ENCODE measurements at places on chromosomes 5 and 9. TPM values are rescaled to one million over a fixed set of nuclear protein-coding genes. Genes with fewer than 3 reads are reported as not detected.

- no peak for DNase-seq
Observed at GRCh38 chr5:147223343-147223742, 11.5 kb upstream of the STK32A start.

DNA sequence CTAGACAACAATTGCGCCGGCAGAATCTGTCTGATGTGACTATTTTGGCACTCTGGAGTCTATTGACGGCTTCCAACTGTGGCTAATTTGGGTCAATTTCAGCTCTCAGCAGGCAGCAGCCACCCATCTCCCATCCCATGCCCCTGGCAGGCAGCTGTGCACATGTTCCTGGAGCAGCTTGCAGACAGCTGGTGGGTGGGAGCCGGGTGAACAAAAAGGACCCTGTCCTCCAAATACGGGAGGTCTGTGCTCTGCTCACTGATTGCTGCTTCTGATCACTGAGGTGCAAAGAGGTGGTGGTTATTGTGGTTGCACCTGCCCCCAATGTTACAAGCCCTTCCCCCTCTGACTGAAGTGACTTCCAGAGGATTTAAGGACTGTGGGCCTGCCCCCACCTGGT, 45.0 kb upstream of the N4BP3 start:
- no peak for DNase-seq

DNA sequence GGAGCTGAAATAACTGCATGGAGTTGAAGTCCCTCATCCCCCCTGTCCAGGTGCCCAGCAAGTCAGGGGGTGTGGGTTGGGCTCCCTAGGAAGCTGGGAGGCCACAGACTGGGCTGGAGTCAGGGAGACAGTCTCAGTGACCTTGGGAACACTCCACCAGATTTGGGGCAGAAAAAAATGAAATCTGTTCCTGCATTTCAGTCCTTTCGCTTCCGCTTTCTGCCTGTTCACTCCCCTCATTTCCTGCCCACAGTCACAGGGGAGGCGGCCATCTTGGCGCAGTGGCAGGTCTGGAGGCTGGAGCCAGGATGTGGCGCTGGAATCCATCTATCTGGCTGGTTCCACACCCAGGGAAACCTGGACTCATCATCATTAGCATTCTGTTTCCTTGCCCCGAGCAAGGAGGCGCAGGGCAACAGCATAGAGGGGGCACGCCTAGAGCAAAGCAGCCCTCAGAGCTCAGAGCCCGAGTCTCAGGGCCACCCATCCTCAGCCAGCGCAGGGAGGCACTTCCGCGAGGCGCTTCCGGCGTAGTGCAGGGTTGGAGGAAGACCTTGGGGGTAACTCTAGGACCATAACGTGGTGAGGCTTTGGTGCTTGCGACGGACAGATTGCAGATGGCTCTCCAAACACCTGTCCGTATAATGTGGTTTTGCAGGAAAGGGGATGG, 86.2 kb upstream of the HSPA9 start:
- DNase-seq, result no peak

GRCh38 chr5:76908166-76908565, 44.7 kb upstream of the CRHBP start:
- DNase-seq, result no peak

- DNase-seq, result no peak
Observed at GRCh38 chr5:148910216-148910615, 83.8 kb downstream of the ADRB2 start.

- no peak for DNase-seq
Observed at GRCh38 chr5:137734331-137734730, 1.6 kb downstream of the KLHL3 start.

DNA sequence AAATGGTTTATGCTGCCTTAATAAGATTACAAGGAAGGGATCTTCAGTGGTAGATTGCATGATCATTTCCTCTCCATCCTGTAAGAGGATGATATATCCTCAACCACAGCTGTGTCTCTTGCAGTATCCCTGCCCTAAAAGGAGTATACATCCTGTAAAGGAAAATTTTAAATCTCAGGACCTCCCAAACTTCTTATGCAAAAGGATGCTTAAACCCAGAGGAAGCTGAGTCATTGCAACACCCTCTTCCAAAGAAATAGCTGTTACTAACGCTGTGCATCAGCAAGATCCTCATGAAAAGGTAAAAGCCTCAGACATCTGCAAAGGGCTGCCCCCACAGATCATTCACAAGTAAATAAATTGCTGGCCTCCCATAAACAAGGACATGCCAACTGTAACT, 599.0 kb downstream of the PRELID2 start:
- DNase-seq, result no peak

DNA sequence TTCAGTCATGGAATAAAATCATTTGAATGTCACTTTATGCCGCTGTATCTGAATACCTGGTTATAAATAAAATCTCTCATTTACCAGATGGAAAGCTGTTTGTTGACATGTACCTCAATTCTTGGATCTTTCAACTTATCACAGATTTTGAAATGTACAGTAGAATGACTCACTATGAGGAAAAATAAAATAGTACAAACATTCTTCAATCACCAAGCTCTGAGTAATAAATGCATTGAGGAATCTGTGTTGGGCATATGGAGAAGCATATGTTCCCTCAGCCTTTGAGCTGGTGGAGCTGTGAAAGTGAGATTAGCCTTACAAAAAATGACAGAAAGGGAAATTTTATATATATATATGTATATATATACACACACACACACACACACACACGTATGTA, 175.4 kb downstream of the KIAA0825 start:
- no peak for DNase-seq

DNA sequence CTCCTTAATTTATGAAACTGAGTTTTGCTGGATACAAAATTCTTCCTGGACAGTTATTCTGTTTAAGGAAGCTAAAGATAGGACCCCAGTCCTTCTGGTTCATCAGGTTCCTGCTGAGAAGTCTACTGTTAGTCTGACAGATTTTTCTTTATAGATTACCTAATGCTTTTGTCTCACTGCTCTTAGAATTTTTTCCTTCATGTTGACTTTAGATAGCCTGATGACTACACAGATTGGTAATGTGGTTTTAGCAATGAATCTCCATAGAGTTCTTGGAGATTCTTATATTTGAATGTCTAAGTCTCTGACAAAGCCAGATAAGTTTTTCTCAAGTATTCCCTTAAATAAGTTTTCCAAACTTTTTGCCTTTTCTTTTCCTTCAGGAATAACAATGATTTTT, 419.7 kb downstream of the CDH10 start:
- DNase-seq, result no peak

DNA sequence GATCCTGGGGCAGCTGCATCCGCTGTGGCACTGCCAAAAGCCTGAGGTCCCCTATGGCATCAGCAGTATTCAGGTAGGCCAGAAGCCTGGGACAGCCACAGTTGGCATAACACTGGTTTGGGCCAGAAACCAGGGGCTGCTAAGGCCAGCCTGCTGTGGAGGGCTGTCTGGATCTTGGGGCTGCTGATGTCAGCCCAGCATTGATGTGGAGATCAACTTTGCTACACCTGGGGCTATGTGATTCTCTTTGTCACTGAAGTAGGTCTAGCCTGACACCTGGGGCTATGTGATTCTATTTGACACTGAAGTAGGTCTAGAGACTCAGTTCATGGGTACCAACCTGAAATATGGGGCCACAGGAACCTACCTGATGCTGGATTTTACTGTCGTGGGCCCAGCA, 411.5 kb downstream of the RASEF start:
- DNase-seq, result no peak

DNA sequence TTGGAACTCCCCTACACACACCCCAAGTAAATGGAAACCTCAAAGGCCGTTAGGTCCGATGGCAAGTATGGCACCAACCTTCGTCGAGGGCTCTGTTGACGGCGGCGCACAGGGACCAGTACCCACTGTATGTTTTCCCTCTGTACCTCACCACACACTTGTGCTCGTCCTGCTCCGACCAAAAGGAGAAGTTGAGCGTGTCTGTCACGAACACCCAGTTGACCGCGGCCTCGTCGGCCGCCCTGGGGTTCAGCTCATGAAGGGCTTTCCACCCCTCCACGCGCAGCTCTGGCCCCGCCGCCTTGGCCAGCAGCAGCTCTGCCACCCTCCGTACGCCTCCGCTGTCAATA, 24.0 kb downstream of the HNRNPK start:
- DNase-seq, result no peak

- no peak for DNase-seq
Observed at GRCh38 chr9:95132366-95133324, 184.9 kb downstream of the FANCC start.

DNA sequence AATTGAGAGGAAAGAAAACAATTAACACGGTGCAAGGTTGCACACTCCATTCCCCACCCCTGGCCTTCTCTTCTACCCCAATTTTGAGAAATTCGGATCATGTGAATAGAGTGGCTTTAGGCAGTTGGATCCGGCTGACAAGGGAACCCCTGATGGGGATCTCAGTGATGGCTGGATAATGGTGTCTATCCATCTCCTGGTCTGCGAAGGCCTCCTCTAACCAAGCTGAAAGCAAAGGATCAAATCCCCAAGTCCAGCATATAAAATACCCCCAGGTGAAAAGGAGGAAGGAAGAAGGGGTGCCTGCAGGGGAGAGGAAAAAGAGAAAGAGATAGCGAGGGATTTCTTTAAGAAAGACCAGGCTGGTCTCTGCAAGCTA, 16.0 kb downstream of the NR2F1 start:
- DNase-seq, result no peak

- no peak for DNase-seq
Observed at GRCh38 chr5:8316608-8317280, 447.8 kb downstream of the MTRR start.

DNA sequence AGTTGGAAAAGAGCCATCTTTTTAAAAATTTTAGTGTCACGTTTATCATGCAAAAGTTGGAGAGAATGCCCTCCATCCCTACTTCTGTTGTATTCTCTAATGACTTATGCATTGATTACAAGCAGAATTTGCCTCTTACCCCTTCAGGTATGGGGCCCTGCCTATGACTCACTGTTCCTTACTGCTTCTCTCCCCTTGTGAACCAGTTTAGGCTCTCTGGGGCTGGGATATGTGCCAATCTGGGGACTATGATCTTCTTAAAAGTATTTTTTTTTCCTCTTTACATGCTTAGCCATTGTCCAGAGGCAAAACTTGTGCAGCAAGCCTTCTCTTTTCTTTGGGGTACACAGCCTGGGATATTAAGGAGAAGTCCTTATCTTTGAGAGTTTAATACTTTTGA, 37.4 kb downstream of the CAMK4 start:
- no peak for DNase-seq

DNA sequence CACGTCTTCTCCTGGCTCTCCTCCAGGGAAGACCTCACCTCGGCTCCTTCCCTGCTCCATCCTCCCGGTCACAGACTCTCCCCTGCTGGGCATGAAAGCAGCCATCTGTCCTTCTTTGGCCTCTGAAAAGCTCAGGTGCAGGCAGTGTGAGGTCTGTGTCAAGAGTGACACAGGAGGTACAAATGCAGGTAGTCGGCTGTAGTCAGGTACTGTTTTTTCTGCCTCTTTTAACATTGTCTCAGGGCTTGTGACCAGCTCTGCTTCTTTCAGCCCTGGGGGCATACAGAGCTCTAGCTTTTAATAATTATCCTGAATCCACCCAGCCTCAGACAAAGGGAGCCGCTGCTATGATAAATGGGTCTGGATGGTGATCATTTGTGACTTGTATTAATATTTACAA, 46.4 kb downstream of the C5orf15 start:
- DNase-seq, result no peak

- no peak for DNase-seq
Observed at GRCh38 chr5:181189363-181189961, 15.5 kb downstream of the TRIM7 start.

GRCh38 chr5:56056875-56057274, 62.1 kb upstream of the IL6ST start:
- no peak for DNase-seq

GRCh38 chr9:97900738-97901565, 21.3 kb downstream of the TRMO start:
- DNase-seq, result no peak

GRCh38 chr9:78775696-78776295, 478.9 kb downstream of the PSAT1 start:
- DNase-seq, result no peak

DNA sequence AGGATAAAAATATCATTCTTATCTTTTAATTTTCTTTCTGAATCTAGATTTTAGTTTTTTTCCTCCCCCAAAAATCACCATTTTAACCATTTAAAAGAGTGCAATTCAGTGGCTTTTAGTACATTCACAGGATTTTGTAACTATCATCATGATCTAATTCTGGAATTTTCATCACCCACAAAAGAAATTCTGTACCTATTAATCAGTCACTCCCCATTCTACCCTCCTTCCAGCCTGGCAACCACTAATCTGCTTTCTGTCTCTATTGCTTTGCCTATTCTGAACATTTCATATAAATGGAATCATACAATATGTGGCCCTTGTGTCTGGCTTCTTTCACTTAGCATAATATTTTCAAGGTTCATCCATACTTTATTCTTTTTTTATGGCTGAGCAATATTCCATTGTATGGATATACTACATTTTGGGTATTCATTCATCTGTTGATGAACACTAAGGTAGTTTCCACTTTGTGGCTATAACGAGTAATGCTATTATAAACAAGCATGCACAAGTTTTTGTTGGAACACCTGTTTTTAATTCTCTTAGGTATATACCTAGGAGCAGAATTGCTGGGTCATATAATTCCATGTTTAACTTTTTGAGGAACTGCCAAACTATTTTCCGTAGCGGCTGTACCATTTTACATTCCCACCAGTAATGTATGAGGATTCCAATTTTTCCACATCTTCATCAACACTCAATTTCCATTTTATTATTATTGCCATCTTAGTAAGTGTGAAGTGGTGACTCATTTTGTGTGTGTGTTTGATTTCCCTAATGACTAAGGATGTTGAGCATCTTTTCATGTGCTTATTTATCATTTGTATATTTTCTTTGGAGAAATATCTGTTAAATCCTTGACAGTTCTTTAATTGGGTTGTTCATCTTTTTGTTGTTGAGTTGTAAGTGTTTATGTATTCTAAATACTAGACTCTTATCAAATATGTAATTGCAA, 340.3 kb downstream of the CWC27 start:
- DNase-seq, result no peak

DNA sequence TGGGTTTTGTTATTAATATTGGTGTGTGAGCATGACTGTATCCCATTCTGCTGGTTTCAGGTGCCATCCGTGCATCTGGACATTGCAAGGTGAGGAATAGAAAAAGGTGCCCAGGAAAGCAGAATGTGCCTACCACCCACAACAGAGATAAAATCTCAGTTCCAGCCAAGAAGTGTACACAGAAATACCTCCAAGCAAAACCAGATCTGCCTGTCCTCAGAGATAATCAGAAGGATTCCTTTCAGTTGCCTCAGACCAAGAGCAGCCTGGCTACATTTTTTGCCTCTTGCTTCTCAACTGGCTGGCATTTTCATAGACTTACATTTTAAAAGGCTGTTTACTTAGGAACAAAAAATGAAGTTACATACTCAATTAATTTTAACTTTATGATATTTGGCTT, 12.1 kb upstream of the ABLIM3 start:
- no peak for DNase-seq

PCSK5 gene
- 23.2 TPM for total RNA-seq

LCN1 gene
- not detected for total RNA-seq

AJM1 gene
- 0.51 TPM for total RNA-seq

RFX3 gene
- 1.6 TPM for total RNA-seq

NFIB gene
- 2.4 TPM for total RNA-seq

SLC36A2 gene
- not detected for total RNA-seq

CA9 gene
- total RNA-seq, result not detected

ALDOB gene
- total RNA-seq, result not detected

CTSV gene
- total RNA-seq, result 9.6 TPM

SPINK4 gene
- total RNA-seq, result not detected

EIF4EBP3 gene
- total RNA-seq, result 2.8 TPM

HTR4 gene
- total RNA-seq, result not detected

ATP6V1G1 gene
- 181 TPM for total RNA-seq

PCDHA2 gene
- not detected for total RNA-seq
